Inflammatory macrophage (primary cell): ENCODE measurements at places on chromosomes 4 and X.

DNA sequence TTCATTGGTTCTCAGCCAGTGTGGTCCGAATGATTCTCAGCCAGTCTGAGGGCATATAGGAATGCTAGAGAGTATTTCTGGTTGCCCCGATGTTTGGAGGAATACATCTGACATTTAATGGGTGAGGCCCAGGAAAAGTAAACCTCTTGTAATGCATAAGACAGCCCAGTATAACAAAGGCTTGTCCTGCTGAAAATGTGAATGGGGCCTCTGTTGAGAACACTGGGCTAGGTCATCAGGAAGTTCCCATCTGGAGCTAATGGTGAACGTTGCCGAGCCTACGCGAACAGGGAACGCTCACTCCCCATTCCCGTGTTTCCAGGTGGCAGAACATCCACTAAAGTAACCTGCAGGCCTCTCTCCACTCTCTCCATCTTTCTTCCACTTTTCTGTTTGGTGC, 132.0 kb upstream of the CLNK start:
- no peak for DNase-seq

DNA sequence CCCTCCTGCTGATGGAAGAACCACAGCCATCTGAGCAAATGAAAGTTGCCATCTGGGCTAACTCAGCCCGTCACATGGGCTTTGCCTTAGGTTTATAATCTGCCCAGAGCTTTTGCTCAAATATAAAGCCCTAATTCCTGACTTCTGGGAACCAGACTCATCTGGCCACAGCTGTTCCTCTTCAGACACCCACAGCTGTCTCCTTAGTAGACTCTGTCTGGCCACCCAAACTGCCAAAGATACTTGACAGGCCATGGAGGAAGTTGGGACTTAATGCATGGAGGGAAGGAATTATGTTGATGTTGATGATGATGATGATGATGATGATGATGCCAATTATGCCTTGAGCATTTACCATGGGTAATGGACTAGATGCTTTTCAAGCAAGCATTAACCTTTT, 8.0 kb downstream of the LGI2 start:
- peak; percentile 46 for DNase-seq

DNA sequence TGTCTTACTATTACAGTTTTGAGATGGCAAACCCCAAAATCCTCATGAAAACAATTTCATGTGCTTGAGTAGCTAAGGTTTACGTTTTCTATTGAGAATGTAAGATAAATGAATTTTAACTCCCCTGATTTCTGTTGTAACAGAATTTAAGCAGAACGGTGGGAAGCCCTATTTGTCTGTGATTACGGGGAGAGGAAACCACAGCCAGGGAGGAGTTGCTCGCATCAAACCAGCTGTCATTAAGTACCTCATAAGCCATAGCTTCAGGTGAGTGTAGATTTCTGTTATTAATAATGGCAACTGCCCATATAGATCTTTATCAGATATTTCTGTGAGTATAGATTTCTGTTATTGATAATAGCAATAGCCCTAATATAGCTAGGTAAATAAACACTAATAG, 44.2 kb upstream of the RHOH start:
- no peak for DNase-seq

- no peak for DNase-seq
Measured at GRCh38 chr4:146442801-146443200, 78.9 kb downstream of the SLC10A7 start.

DNA sequence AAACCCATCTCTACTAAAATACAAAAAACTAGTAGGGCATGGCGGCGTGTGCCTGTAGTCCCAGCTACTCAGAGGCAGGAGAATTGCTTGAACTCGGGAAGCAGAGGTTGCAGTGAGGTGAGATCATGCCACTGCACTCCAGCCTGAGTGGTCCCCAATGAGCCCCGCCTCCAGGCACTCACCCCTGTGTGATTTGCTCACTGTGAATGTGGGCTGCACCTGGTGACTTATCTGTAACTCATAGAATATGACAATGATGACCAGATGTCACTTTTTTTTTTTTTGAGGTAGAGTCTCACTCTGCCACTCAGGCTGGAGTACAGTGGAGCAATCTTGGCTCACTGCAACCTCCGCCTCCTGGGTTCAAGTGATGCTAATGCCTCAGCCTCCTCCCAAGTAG, 49.0 kb upstream of the HOPX start:
- no peak for DNase-seq

DNA sequence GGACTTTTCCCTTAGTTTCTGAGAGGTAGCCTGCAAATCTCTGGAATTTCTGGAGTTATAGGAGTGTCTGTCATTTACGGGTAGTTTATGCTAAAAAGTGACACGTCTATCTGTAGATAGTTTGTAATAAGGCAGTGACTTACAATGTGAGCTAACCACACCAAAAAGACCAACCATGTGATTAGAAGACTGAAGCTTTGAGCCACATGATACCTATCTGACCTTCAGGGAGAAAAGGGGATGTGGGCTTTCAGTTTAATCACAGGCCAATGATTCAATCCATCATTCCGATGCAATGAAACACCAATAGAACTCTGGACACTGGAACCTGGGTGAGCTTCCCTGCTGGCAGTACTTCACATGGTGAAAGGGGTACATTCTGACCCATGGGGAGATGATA, 254.6 kb upstream of the GK2 start:
- no peak for DNase-seq

DNA sequence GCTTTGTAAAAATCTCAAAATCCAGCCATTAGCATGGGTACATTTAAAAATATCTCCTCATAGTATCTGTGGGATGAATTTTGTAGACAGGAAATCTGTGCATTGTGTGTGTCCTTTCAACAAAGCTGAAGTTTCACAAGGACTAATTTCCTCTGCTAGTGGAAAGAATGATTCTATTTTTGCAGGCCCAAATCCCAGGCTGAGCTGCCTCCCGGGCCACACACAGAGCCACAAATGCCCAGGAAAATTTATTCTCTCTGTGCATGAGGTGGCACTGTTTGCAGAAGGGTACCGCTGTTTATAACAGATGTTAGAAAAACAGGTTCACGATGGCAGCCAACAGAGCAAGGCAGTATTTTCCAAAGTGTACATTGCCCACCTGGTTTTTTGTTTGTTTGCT, 11.0 kb upstream of the VCX3B start:
- DNase-seq: no peak

- DNase-seq: peak; percentile 35
Measured at GRCh38 chrX:150574559-150575418, 6.4 kb downstream of the MTM1 start.

- no peak for DNase-seq
Measured at GRCh38 chrX:110086162-110086915, 83.4 kb downstream of the TMEM164 start.

- peak; percentile 93 for DNase-seq
Measured at GRCh38 chrX:13652850-13653693, at the start of gene TCEANC. TCEANC (plus strand) TSS chrX:13653141; CDS start chrX:13662509, 9,368 bp downstream.

- DNase-seq: no peak
Measured at GRCh38 chr4:182583703-182584415, 333.3 kb downstream of the DCTD start.

GRCh38 chr4:73895201-73896175, 26.3 kb downstream of the CXCL1 start:
- no peak for DNase-seq
